Glutamatergic neuron (in vitro differentiated cells): ENCODE measurements at places on chromosomes 2 and 18. TPM values are rescaled to one million over a fixed set of nuclear protein-coding genes. Genes with fewer than 3 reads are reported as not detected.
A peak's percentile ranks its signal among the peaks of the same experiment; 100 is the strongest.

The STPG4 gene
- 1.3 TPM for total RNA-seq

DNA sequence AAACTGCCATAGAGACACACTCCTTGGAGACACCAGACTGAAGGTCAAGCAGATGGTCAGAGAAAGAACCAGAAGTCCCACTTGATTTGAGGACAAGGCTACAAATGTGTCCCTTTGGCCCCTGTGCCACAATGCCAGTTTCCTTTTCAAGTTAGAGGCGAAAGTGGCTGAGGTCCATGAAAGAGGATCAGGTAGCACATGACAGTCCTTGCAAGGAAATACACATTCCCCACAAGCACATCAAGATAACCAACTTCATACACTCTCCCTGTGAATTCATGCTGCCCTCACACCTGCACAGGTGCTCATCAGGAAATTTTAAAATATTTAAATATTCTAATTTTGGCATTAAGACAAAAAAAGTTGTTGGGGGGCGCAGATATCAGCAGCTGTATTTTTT lies 218.6 kb downstream of the TCF4 start:
- H3K4me3 ChIP-seq: no peak overlapping the region
- no peak overlapping the region for H3K27ac ChIP-seq
- no peaks in the 10 kb centered on the region for H3K36me3 ChIP-seq
- no peak for DNase-seq
- H3K27me3 ChIP-seq: no peaks in the 10 kb centered on the region
- H3K4me1 ChIP-seq: peaks cover 2% of the 10 kb centered on the region

DNA sequence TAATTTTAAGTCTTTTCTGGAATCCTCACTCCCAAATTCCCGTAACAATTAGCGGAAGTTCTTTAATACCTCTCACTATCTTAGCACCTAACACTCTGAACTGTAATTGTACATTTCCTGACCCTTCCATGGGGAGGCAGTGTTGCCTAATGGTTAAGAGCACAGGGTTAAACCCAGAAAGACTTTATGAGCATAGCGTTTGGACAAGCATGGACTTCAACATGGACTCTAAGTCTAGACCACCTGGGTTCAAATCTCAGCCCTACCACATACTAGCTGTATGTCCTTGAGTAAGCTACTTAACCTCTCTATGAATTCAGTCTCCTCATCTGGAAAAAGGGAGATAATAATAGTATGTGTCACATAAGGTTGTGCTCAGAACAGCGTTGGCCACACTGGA lies 13.0 kb downstream of the ANTXR1 start:
- no peaks in the 10 kb centered on the region for H3K4me1 ChIP-seq
- no peak overlapping the region for H3K27ac ChIP-seq
- no peaks in the 10 kb centered on the region for H3K27me3 ChIP-seq
- DNase-seq: no peak
- no peak overlapping the region for H3K4me3 ChIP-seq

DNA sequence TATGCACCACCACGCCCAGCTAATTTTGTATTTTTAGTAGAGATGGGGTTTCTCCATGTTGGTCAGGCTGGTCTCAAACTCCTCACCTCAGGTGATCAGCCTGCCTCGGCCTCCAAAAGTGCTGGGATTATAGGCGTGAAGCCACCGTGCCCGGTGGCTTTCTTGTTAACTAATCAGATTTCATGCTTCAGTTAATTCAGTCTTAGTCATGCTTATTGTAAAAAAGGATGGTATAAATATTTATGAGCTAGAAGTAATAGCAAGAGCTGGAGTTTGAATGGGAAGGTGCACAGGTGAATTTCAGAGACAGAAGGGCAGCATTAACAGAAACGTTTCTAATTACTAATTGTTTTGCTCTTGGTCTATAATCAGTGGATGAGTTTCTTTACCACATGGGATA lies 10.3 kb downstream of the GEMIN6 start:
- DNase-seq: no peak
- H3K4me1 ChIP-seq: peaks cover 1% of the 10 kb centered on the region
- peaks cover 2% of the 10 kb centered on the region for H3K27me3 ChIP-seq
- no peaks in the 10 kb centered on the region for H3K36me3 ChIP-seq
- H3K27ac ChIP-seq: no peak overlapping the region

The HMSD gene
- not detected for total RNA-seq

The SALL3 gene
- total RNA-seq: 23.4 TPM

The ECEL1 gene
- 2.3 TPM for total RNA-seq

The BOLL gene
- total RNA-seq: not detected

The PDE11A gene
- 0.27 TPM for total RNA-seq

The APCDD1 gene
- total RNA-seq: 171 TPM

- no peak overlapping the region for H3K4me3 ChIP-seq
- H3K36me3 ChIP-seq: no peaks in the 10 kb centered on the region
- no peak overlapping the region for H3K27ac ChIP-seq
- no peaks in the 10 kb centered on the region for H3K27me3 ChIP-seq
These were observed 104.4 kb downstream of the RDH14 start for GRCh38 chr2:18456026-18456425.

The FSHR gene
- not detected for total RNA-seq

DNA sequence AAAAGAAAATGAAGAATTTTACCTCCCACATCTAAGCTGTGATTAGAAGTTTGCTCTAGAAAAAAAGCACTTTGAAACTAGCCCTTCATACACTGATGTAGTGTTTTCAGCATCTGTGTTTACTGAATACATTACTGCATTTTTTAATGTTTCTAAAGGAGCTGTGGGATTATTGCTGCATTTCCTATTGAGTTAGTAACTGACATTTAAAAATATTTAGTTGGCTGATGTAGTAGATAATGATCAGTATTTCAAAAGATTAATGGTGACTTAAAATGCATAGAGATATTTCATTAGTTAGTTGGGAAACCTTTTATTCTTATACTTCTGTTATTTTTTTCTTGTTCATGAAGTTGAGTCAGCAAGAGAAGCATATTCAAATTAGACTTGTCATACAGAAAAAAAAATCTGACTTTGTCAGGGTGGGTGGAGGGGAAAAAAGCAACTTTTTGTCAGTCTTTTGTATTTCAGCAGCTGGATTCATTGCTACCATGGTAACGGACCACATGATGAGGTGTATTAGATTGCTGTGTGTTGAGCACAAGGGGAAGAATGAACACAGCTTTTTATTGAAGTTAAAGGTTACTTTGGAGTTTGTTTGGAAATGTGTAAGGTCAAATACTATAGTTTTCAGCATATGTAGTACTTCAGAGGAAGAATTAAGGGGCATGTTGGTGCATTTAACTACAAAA lies at the start of gene DTNA:
Gene DTNA, plus strand, starts transcription at position 549 of the 692 bp plus-strand sequence. CDS start 45,679 bp downstream, outside the sequence.
- H3K36me3 ChIP-seq: no peaks in the 10 kb centered on the region
- no peak for DNase-seq
- H3K27me3 ChIP-seq: no peaks in the 10 kb centered on the region
- no peak within 1 kb of the TSS for H3K4me3 ChIP-seq

The RFTN2 gene
- 2.5 TPM for total RNA-seq

GRCh38 chr2:143901185-143901842 lies 618.6 kb downstream of the ZEB2 start:
- no peaks in the 10 kb centered on the region for H3K27me3 ChIP-seq
- no peak for DNase-seq
- H3K27ac ChIP-seq: no peak overlapping the region
- no peaks in the 10 kb centered on the region for H3K36me3 ChIP-seq
- H3K4me1 ChIP-seq: no peaks in the 10 kb centered on the region

The VAMP5 gene
- 1.4 TPM for total RNA-seq

The TIGD1 gene
- 12.3 TPM for total RNA-seq

GRCh38 chr2:12106440-12107080 lies 360.1 kb downstream of the LPIN1 start:
- peaks cover 2% of the 10 kb centered on the region for H3K27me3 ChIP-seq
- no peak for DNase-seq
- H3K36me3 ChIP-seq: no peaks in the 10 kb centered on the region
- H3K4me3 ChIP-seq: no peak overlapping the region
- no peak overlapping the region for H3K27ac ChIP-seq

The IL1B gene
- not detected for total RNA-seq

DNA sequence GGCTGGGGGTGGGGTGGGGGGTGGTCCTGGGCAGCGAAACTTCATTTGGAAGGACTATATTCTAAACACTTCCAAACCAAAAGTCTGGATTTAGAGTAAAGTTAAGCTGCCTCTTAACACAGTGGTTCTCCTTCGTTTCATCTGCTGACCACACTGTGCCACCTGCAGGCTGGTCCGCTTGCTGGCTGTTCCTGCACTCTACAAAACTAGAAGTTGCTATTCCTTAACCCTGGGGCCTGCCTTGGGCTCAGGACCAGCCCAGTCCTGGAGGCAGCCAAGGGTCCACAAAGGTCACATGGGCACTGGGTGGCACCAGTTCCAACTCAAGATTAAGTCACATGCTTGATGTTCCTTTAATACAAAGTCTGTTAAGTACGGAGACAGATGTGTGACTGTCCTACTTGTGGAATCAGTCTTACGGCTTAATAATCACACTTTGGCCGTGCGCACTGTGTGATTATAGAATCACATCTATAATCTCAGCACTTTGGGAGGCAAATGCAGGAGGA lies 195.4 kb downstream of the FAM210A start:
- H3K4me3 ChIP-seq: no peak overlapping the region
- H3K4me1 ChIP-seq: no peaks in the 10 kb centered on the region
- no peaks in the 10 kb centered on the region for H3K36me3 ChIP-seq
- H3K27me3 ChIP-seq: peaks cover 2% of the 10 kb centered on the region
- no peak overlapping the region for H3K27ac ChIP-seq
- peak; percentile 36 for DNase-seq

GRCh38 chr2:145407-145806 lies 99.1 kb upstream of the FAM110C start:
- H3K36me3 ChIP-seq: no peaks in the 10 kb centered on the region
- no peak for DNase-seq
- H3K27me3 ChIP-seq: no peaks in the 10 kb centered on the region
- H3K4me3 ChIP-seq: no peak overlapping the region
- H3K27ac ChIP-seq: no peak overlapping the region

DNA sequence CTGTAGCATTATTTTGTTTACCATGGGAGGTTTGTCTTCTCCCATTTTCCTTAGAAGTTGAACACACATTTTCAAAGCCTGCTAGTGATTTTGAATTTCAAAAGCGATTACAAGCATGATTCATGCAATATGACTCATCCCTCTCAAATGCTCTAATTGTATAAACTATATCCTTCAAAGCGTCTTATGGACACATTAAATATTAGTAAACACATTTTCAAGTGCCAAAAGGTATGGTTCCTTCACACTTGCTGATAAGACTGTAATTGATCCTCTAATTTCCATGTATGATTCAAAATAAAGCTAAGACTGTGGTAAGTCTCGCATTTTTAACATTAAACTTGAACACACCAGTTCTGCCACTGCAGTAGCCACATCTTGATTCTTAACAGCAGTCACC lies 512.9 kb downstream of the LRRTM4 start:
- H3K4me1 ChIP-seq: peaks cover 2% of the 10 kb centered on the region
- H3K27ac ChIP-seq: no peak overlapping the region
- DNase-seq: no peak

The FBXO15 gene
- total RNA-seq: 0.76 TPM

DNA sequence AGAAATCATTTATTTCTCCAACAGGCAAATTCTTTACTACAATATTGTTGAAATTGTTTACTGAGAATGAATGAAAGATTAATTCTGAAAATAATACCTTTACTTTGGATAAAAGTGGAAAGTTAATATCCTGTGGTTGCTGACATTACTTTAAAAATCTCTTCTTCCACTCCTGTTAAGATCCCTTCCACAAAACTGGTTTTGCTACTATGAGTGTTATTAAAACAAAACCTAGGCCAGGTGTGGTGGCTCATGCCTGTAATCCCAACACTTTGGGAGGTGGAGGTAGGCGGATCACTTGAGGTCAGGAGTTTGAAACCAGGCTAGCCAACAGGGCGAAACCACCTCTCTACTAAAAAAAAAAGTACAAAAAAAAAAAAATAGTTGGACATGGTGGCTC lies 123.9 kb upstream of the CCDC150 start:
- peak overlapping the region; percentile 28 for H3K27ac ChIP-seq
- H3K4me3 ChIP-seq: no peak overlapping the region
- H3K4me1 ChIP-seq: peaks cover 35% of the 10 kb centered on the region

- no peaks in the 10 kb centered on the region for H3K36me3 ChIP-seq
- H3K4me3 ChIP-seq: no peak overlapping the region
- peaks cover 4% of the 10 kb centered on the region for H3K4me1 ChIP-seq
- H3K27me3 ChIP-seq: no peaks in the 10 kb centered on the region
- DNase-seq: no peak
These were observed 219.2 kb upstream of the UBE2E3 start for GRCh38 chr2:180761224-180761623.

The PDCD1 gene
- total RNA-seq: not detected

The CCDC150 gene
- 25.6 TPM for total RNA-seq

DNA sequence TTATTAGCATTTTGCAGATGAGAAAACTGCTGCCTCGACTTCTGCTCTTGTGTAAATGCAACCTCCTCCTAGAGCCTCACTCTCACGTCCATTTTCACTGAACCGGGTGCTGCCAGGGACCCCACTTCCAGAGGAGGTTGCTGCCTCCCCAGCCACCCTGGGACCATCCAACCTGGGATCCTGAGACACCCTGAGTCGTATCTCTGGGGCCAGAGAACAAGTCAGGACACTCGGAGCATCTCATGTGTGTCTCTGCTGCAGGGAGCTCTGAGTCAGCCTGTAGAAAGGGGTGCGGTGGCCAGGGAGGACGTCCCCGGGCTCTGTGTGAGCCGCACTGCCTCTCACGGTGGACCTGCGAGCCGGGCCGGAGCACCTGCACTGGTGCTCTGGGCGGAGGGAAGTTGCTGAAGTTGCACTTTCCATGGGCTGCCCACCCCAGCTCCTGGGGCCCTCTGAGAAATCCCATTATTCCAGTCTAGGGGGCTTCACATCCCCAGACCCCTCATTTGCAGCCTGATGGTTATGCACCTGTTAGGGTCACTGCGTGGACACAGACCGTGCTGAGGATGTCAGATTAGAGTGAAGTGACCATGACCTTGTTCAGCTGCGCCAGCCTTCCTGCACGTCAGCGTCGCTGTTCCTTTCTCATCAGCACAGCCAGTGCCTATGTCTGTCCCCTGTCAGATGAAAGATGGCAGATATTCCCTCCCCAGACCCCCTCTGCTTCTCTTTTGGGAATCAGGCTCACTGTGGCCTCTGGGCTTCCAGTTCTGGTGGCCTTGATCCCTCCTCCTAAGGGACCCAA lies 230.4 kb downstream of the KLHL29 start:
- H3K4me3 ChIP-seq: no peak overlapping the region
- peaks cover 13% of the 10 kb centered on the region for H3K36me3 ChIP-seq
- peaks cover 46% of the 10 kb centered on the region for H3K4me1 ChIP-seq
- no peak overlapping the region for H3K27ac ChIP-seq

- H3K27ac ChIP-seq: no peak overlapping the region
- H3K4me3 ChIP-seq: no peak overlapping the region
- H3K36me3 ChIP-seq: peaks cover 4% of the 10 kb centered on the region
- H3K4me1 ChIP-seq: no peaks in the 10 kb centered on the region
- no peaks in the 10 kb centered on the region for H3K27me3 ChIP-seq
- no peak for DNase-seq
These were observed 13.0 kb downstream of the VPS4B start for GRCh38 chr18:63409301-63409700.
